ENCODE measurements at places on chromosomes 16 and 17. TPM values are rescaled to one million over a fixed set of nuclear protein-coding genes. Genes with fewer than 3 reads are reported as not detected.

- H3K27ac ChIP-seq = no peak overlapping the region
- H3K27me3 ChIP-seq = no peaks in the 10 kb centered on the region
- no peak for DNase-seq
- no peaks in the 10 kb centered on the region for H3K36me3 ChIP-seq
- no peak overlapping the region for H3K4me3 ChIP-seq
- no peaks in the 10 kb centered on the region for H3K4me1 ChIP-seq
Observed at GRCh38 chr16:65005696-65006095, 116.2 kb downstream of the CDH11 start.

- no peak overlapping the region for H3K27ac ChIP-seq
- no peaks in the 10 kb centered on the region for H3K27me3 ChIP-seq
- H3K4me3 ChIP-seq = no peak overlapping the region
- H3K4me1 ChIP-seq = peaks cover 4% of the 10 kb centered on the region
- no peaks in the 10 kb centered on the region for H3K36me3 ChIP-seq
Observed at GRCh38 chr17:32558326-32558955, 71.6 kb downstream of the CDK5R1 start.

The PRR15L gene
- 0.04 TPM for polyA plus RNA-seq

The TPPP3 gene
- 13.4 TPM for polyA plus RNA-seq

GRCh38 chr16:8941718-8942344 lies 21.9 kb downstream of the USP7 start:
- H3K27ac ChIP-seq = no peak overlapping the region
- no peaks in the 10 kb centered on the region for H3K27me3 ChIP-seq
- H3K36me3 ChIP-seq = no peaks in the 10 kb centered on the region
- DNase-seq = no peak

- H3K27me3 ChIP-seq = no peaks in the 10 kb centered on the region
- no peaks in the 10 kb centered on the region for H3K36me3 ChIP-seq
- H3K4me3 ChIP-seq = no peak overlapping the region
- H3K4me1 ChIP-seq = no peaks in the 10 kb centered on the region
Observed at GRCh38 chr17:32631341-32632096, 144.7 kb downstream of the CDK5R1 start.

DNA sequence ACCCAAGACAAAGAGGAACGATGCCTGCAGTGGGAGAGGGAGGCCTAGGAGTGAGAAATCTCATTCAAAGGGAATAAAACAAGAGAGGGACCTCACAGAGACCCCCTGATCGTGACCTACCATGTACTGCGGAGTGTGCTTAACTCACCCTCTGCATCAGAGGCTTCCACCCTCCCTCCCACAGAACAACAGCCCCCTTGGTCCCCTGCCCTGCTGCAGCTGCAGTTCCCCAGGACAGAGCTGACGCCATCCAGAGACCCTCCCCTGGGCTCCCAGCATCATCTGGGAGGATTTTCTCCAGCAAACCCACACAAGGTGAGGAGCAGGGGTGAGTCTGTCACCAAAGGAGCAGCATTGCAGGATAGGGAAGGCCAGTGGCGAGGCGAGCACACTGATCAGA lies 39.8 kb downstream of the TLE7 start:
- no peak for DNase-seq
- H3K36me3 ChIP-seq = no peaks in the 10 kb centered on the region
- peaks cover 5% of the 10 kb centered on the region for H3K27me3 ChIP-seq
- H3K4me1 ChIP-seq = no peaks in the 10 kb centered on the region

The PRKCA gene
- polyA plus RNA-seq = 3.4 TPM

- peaks cover 5% of the 10 kb centered on the region for H3K4me1 ChIP-seq
- DNase-seq = no peak
- no peaks in the 10 kb centered on the region for H3K27me3 ChIP-seq
- no peaks in the 10 kb centered on the region for H3K36me3 ChIP-seq
- no peak overlapping the region for H3K4me3 ChIP-seq
- no peak overlapping the region for H3K27ac ChIP-seq
Observed at GRCh38 chr16:55947366-55947765, 72.2 kb upstream of the CES5A start.

DNA sequence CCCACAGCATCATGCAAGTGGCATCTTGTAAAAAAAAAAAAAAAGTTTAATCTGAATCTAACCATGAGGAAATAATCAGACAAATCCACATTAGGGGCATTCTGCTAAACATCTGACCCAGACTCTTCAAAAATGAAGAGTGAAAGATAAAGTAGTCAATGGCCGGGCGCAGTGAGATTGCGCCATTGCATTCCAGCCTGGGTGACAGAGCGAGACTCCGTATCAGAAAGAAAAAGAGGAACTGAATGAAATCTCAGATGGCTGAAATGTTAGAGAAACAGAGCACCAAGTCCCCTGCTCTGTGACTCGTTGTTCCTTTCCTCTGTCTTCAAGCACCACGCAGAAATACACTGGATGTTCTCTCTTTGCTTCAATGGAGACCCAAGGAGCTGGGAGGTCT lies 12.7 kb upstream of the RNF135 start:
- no peaks in the 10 kb centered on the region for H3K4me1 ChIP-seq
- no peak for DNase-seq
- H3K27ac ChIP-seq = no peak overlapping the region
- no peaks in the 10 kb centered on the region for H3K36me3 ChIP-seq

- no peaks in the 10 kb centered on the region for H3K27me3 ChIP-seq
- H3K27ac ChIP-seq = no peak overlapping the region
- peaks cover 42% of the 10 kb centered on the region for H3K4me1 ChIP-seq
Observed at GRCh38 chr16:48542966-48543365, 67.0 kb downstream of the N4BP1 start.

GRCh38 chr17:40341808-40342503 lies 22.6 kb downstream of the GJD3 start:
- DNase-seq = peak; percentile 90
- H3K27me3 ChIP-seq = no peaks in the 10 kb centered on the region
- peak overlapping the region; percentile 98 for H3K27ac ChIP-seq
- peak overlapping the region; percentile 62 for H3K4me3 ChIP-seq

- H3K27me3 ChIP-seq = no peaks in the 10 kb centered on the region
- DNase-seq = no peak
- no peak overlapping the region for H3K27ac ChIP-seq
- H3K4me3 ChIP-seq = no peak overlapping the region
- no peaks in the 10 kb centered on the region for H3K4me1 ChIP-seq
Observed at GRCh38 chr17:13273806-13274205, 256.0 kb upstream of the ELAC2 start.

DNA sequence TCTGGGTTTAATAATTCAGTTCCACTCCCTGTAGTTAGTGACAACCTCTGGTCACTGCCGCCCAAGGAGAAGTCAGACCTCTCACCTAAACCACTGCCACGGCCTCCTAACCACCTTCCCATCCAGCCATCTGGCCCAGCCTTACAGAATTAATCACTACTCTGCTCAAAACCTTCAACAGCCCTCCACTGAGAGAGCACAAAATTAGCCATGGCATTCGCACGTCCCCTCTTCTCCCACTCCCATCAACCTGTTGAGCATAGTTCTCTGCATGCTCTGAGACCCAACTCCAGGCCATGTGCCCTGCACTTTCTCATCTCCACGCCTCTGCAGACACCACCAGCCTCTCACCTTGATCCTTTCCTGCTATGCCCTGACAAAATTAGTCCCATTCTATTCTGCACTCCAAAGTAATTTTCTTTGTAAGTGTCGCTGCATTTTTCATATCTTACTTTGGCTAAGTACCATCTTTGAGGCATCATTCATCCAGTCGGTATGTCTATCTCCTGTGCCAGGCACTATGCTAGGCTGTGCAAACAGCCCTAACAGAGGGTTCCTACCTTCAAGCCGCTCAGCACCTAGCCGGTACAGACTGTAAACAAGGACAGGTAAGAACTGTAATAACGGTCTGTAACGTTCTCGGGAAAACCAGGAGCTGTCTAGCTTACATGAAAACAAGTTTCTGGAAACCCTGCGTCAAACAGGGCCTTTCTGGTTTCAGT lies 963 bp downstream of the COPRS start:
- no peaks in the 10 kb centered on the region for H3K27me3 ChIP-seq
- peaks cover 6% of the 10 kb centered on the region for H3K4me1 ChIP-seq
- H3K36me3 ChIP-seq = peaks cover 4% of the 10 kb centered on the region
- H3K27ac ChIP-seq = peak overlapping the region; percentile 76

The SSTR5 gene
- polyA plus RNA-seq = 1.3 TPM

The ABI3 gene
- 3.5 TPM for polyA plus RNA-seq

The CDK10 gene
- polyA plus RNA-seq = 30.7 TPM

The CA7 gene
- not detected for polyA plus RNA-seq

The TBL3 gene
- 57.9 TPM for polyA plus RNA-seq

The HOXB7 gene
- 0.46 TPM for polyA plus RNA-seq

DNA sequence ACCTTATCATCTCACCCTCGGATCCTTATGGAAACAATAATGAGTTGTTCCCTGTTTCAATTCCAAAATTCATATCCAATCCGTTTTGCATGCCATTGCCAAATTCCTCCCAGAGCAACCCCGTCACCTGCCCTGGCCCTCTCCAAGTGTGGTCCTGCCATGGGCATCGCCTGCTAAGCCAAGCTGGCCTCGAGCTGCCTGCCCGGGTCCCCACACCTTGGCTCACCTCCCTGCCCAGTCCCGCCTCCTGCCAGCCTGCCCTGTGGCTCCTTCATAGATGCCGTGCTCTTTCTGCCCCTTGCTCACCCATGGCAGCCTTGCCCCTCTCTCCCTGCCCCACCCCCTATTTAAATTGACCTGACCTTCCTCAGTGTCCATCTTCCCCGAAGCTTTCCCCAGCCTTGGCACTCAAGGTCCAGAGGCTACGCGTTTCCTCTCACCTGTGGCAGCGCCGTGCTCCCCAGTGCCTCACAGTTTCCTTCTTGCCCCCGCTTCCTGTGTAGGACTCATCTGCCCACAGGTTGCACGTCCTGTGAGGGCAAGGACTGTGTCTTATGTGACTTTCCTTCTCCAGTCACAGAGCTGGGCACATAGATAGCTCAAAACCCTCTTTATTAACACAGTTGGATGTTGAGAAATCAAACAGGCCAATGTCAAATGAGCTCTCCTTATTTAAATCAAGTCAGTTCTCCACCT lies 12.7 kb downstream of the MAPT start:
- H3K4me3 ChIP-seq = no peak overlapping the region
- H3K36me3 ChIP-seq = no peaks in the 10 kb centered on the region
- DNase-seq = no peak
- H3K27ac ChIP-seq = no peak overlapping the region
- H3K27me3 ChIP-seq = no peaks in the 10 kb centered on the region

GRCh38 chr17:1179818-1180742 lies at the start of gene ABR:
Gene ABR, minus strand, starts transcription at chr17:1179981. Its CDS starts 254 bp downstream, at chr17:1179727.
- H3K27me3 ChIP-seq = no peaks in the 10 kb centered on the region
- H3K4me1 ChIP-seq = peaks cover 88% of the 10 kb centered on the region
- H3K27ac ChIP-seq = peak within 1 kb of the TSS; percentile 69
- DNase-seq = peak; percentile 66

GRCh38 chr16:69672998-69673713 lies 53.2 kb downstream of the NQO1 start:
- no peak for DNase-seq
- no peaks in the 10 kb centered on the region for H3K4me1 ChIP-seq
- no peak overlapping the region for H3K27ac ChIP-seq
